Type B pancreatic cell (in vitro differentiated cells): ENCODE measurements at places on chromosomes 5 and 9. TPM values are rescaled to one million over a fixed set of nuclear protein-coding genes. Genes with fewer than 3 reads are reported as not detected.
A peak's percentile ranks its signal among the peaks of the same experiment; 100 is the strongest.

- DNase-seq, result no peak
Measured at GRCh38 chr9:84759804-84760203, 90.3 kb downstream of the NTRK2 start.

DNA sequence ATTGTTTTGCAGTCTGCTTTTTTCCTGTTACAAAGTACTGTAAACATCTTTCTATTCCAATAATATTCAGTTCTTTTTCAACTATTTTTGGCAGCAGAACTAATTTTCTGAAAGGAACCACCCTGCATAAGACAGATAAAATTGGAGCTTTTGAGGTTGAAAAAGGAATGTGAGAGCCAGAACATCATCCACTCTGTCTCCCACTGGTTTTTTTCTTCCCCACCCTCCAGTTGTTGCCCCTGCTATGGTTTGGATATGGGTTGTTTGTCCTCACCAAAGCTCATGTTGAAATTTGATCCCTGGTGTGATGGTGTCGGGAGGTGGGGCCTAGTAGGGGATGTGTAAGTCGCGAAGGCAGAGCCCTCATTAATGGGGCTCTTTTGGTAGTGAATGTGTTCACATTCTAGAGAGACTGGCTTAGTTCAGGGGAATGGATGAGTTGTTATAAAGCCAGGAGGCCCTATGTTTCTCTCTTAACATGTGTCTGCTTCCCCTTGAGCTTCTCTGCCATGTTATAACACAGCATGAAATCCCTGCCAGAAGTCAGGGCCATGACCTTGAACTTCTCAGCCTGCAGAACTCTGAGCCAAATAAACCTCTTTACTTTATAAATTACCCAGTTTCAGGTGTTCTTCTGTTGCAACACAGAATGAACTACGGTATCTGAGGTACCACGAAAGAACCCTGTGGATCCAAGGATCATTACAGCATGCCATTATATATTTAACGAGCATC lies 34.8 kb upstream of the MAST4 start:
- DNase-seq, result no peak

GRCh38 chr5:35239911-35240610 lies 9.8 kb upstream of the PRLR start:
- no peak for DNase-seq

GRCh38 chr9:133385452-133385851 lies 9.3 kb downstream of the STKLD1 start:
- DNase-seq, result no peak

The PRUNE2 gene
- 3.3 and 6.9 TPM in 2 replicates for total RNA-seq

The FOXI1 gene
- not detected in 2 replicates for total RNA-seq

DNA sequence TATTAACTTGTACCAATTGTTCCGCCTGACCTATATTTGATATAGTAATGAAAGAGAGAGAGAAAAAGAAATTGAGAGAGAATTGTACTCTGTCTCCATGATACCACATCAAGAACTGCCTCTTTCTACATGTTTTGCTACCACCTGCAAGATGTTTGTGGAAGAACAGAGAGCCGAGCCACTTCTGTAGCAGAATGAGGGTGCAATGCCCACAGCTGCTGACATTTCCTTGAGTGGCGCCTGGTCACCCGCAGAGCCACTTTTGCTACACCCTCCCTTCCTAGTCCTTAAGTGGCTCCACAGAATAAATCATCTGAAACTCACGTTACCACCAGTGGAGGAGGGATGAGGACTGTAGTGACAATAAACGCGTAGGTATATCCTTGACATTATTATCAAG lies 17.1 kb upstream of the FAM81B start:
- DNase-seq, result no peak

- no peak for DNase-seq
Measured at GRCh38 chr9:72204062-72204461, 54.8 kb downstream of the GDA start.

The MZB1 gene
- 0.22 TPM in 1 of 2 replicates, not detected in the other for total RNA-seq

- no peak for DNase-seq
Measured at GRCh38 chr9:37938121-37938891, 34.4 kb upstream of the SLC25A51 start.

GRCh38 chr5:10130881-10131280 lies 118.8 kb downstream of the ATPSCKMT start:
- DNase-seq, result no peak

The IL13 gene
- total RNA-seq, result not detected in 2 replicates

GRCh38 chr9:90546200-90546599 lies 96.4 kb downstream of the DIRAS2 start:
- DNase-seq, result no peak

- peak; percentile 81 for DNase-seq
Measured at GRCh38 chr5:96661855-96662724, at the start of gene CAST. Gene CAST (plus strand): TSS chr5:96662376. CDS start chr5:96662423, 47 bp downstream.
